HuH-7 (cell line): ENCODE measurements at places on chromosomes 1 and 21.

- no peak for DNase-seq
Observed at GRCh38 chr1:213744780-213745179, 243.0 kb upstream of the PROX1 start.

DNA sequence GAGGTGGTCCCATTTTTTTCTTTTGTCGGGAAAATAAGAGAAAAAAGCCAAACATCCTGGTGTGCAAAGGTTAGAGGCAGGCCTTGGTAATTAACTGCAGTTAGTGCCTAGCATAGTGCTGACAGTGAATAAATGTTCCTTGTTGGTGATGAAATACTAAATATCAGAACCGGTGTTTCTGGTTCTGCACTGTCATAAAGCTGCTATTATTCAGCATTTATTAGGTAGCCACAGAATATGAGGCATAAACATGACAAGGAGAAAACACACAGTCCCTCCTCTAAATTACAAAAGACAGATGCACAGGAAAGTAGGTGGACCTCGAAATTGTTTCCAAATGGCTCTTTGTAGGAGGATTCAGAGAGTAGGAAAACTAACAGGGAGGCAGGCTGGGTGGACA, 122.0 kb upstream of the ADGRL2 start:
- no peak for DNase-seq

DNA sequence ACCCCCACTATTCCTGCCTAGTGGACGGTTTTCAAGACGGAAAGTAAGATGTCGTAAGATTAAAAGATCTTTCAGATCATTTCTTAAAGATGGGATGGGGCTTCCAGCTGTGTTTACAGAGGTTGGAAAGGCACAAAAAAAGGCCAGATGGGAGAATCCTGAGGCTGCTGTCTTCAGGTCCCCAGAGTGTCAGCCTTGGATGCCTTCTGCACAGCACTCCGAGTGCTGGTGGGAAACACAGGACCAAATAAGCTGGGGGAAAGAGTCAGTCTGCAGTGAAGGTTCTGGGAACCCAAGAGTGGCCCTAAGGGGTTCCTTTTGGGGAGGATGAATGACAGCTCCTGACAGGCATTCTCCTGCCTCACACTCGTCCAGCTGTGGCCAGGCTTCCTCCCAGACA, 96.5 kb downstream of the COLGALT2 start:
- DNase-seq, result no peak

GRCh38 chr1:57404884-57405283, 19.0 kb downstream of the DAB1 start:
- DNase-seq, result no peak

DNA sequence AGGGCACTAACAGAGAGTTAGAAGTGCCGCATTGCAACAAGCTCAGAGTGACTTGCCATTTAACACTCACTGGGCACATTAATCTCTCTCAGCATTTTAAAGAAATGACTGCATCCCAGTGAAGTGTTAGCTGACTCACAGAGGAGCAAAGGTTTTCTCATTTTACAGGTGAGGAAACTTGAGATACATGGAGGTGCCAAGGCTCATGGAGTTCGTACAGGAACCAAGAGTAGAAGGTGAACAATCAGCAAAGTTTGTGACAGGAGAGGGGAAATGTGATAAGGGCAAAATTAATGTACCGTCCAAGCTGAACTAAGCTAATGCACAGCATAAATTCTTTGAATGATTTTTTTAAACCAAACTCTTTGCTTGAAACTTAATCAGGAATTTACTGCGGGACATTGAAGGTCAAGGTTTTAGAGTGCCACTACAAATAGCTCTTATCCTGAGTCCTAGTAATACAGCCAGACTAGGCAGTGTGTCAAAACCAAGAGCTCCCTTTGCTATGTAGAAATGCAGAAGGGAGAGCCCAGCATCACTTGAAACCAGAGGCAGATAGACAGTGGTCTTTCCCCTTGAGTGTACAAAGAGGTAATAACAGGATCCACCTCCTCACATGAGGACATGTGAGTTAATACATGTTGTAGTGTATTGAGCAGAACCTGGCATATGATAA, 22.4 kb upstream of the NTPCR start:
- DNase-seq, result no peak

DNA sequence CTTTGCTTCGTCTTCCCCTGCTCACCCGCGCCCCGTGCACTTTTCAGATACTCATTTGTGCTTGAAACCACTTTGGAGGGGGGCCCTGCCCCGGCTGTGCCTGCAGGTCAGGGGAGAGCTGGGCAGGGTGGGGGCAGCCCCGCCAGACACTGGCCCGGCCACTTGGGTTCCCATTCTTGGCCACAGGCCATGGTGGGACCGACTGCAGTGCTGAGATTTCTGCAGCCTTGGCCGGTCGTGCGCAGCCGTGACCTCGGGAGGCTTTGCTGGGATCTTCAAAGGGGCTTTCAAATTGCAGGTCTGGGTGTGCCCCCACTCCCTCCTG, 54.5 kb upstream of the TTC34 start:
- DNase-seq, result no peak

DNA sequence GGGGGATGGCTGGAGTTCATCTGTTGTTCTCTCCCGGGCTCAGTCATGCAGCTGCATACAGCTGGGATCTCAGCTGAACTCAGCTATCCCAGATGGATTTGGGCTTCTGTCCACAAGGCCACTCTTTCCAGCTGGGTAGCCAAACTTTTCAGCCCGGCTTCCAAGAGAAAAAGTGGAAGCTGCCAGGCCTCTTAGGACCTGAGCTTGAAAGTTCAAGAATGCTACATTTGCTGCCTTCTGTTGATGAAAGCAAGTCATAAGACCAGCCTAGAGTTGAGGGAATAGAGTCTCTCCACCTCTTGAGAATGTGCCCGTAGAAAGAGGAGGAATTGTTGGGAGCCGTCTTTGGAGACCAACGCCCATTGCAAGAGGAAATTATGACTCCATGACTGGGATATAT, 95.3 kb downstream of the C1orf21 start:
- no peak for DNase-seq

DNA sequence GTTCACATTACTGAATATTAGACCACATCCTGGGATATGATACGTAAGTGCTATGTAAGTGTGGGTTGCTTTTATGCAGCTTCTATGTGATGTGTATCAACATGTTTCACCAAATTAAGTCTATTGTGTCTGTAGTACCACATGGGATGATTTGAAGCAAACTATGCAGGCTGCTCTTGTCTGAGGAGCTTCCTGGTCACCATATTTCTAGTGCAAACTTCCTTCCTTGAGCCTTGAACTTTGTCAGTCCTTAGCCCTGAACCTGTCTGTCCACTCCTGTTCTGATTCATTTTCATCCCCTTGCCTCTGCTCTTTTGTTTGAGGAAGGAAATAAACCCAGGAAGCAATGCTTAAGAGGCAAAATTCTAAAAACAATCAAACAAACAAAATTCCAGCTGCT, 117.5 kb upstream of the VANGL1 start:
- no peak for DNase-seq

- no peak for DNase-seq
Observed at GRCh38 chr1:165376811-165377311, 20.3 kb upstream of the LMX1A start.

- no peak for DNase-seq
Observed at GRCh38 chr1:5570931-5571330, 421.3 kb downstream of the NPHP4 start.

DNA sequence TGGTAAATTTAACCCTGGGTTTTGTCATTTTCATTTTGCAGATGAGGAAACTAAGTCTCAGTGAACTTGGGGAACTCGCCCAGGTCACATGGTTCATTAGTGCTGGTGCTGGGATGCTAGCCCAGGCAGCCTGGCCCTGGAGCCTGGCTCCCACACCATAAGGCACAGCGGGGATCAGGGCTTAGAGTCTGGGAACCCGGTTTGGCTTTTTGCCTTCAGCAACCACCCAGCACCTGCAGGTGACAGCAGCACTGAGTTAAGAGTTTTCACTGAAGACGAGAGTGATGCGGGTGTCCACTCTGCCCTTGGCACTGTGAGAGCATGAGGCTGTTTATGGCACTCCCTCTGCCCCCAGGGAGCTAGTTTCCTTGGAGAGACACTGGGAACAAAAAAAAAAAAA, 18.4 kb upstream of the CD101 start:
- DNase-seq, result no peak

DNA sequence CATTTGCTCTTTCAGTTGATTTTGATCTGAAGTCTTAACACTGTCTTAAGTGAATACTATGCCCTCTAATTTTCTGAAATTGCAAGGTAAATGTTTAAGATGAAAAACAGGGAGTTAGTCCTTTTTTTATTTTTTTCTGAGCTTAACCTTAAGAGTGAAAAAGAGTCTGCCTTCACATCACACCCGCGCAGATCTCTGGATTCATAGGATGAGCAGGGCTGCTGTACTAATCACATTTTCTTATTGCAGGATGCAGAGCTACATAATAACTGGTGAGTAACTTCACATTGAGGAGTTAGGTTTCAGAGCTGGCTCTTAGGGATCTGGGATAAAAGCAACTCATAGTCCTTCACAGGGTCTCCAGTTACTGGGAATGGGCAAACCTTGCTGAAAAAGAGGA, 188.7 kb upstream of the ATP1B1 start:
- no peak for DNase-seq

DNA sequence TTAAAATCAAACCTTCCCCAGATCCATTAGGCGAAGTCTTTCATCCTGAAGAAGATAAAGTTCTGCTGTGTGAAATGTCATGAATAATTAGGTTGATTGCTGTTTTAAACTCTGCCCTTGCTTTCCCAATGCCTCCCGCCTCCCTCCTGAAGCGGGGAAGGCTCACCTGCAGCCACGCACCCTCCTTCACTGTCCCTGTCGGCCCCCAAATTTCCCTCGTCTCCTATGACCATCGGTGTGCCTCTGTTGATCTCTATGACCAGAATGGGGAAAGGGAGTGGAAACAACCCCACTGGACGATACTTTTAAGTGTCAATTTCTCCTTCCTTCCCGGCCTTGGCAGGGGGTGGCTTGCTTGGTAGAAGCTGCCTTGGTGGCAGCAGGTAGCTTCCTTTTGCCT, 35.1 kb downstream of the LHX4 start:
- DNase-seq, result no peak

DNA sequence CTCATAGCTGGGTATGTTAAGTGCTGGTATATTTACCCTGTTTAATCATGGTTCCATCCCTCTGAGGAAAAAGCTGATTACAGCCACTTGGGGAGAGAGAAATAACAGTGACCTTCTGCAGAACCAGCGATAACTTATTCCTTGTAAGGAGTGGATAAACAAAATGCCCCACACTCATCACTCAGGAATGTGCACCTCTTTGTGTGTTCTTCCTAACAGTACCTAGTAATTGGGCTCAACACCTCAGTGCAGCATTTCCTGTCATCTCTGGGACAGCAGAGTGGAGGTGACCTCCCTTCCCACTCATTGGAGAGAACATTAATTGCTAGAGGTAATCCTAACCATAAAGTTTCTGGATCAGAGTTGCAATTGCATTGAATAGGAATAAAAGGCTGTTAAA, 112.5 kb upstream of the F3 start:
- DNase-seq, result no peak

DNA sequence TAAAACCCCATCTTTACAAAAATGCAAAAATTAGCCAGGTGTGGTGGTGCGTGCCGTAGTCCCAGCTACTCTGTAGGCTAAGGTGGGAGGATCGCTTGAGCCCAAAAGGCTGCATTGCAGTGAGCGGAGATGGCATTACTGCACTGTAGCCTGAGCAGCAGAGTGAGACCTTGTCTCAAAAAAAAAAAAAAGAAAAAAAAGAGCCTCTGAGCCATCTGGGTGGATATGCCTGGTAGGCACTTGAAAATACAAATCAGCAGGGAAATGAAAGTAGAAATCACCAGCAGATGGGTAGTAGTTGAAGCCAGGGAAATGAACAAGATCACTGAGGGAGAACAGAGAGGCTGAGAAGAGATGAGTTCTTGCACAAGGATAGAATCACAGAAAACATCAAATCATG, 131.0 kb upstream of the HMCN1 start:
- DNase-seq, result no peak

GRCh38 chr1:172671591-172671990, 12.7 kb downstream of the FASLG start:
- no peak for DNase-seq

- DNase-seq, result no peak
Observed at GRCh38 chr1:39822146-39822545, 33.5 kb upstream of the BMP8B start.

DNA sequence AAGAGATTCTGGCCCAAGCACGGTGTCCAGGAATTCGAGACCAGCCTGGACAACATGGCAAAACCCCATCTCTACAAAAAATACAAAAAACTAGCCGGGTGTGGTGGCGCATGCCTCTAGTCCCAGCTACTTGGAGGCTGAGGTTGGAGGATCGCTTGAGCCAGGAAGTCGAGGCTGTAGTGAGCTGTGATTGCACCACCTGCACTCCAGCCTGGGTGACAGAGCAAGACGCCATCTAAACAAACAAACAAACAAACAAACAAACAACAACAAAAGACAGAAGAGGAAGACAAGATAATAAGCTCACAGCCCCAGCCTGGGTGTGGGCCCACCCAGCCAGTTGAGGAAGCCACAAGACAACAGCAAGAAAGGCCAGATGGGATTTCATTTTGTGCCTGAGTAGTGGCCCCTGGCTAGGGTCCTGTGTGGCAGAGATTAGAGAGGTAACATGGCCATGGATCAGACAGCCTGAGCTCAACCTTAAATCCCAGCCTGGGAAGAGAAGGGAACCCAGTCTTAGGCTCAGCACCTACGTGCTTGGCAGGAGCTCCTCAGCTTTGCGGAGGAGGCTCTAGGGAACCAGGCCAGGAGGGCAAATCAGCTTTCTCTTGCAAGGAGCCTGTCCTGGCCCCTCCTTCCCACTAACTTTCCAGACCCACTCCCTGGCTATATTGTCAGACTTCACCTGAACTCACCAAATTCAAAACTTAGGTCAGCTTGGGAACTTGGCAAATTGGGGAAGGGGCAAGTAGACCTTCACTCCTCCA, 4.9 kb upstream of the BEST4 start:
- no peak for DNase-seq

DNA sequence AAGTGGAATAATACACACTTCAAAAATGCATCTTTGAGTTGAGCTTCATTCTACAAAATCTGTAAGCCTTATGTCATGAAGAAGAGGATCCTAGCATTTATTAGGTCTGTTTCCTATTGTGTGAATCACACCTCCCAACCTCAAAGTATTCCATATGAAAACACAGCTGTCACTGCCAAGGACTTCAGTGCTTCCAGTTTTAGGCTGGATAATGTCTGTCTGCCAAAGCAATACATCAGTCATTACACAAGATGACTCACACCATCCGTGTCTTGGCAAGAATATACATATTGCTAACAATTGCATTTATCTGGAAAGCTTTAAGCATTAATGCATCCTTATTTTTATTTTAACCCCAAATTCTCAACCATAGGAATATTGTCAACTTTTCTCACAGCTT, 125.7 kb upstream of the TMPRSS15 start:
- no peak for DNase-seq

DNA sequence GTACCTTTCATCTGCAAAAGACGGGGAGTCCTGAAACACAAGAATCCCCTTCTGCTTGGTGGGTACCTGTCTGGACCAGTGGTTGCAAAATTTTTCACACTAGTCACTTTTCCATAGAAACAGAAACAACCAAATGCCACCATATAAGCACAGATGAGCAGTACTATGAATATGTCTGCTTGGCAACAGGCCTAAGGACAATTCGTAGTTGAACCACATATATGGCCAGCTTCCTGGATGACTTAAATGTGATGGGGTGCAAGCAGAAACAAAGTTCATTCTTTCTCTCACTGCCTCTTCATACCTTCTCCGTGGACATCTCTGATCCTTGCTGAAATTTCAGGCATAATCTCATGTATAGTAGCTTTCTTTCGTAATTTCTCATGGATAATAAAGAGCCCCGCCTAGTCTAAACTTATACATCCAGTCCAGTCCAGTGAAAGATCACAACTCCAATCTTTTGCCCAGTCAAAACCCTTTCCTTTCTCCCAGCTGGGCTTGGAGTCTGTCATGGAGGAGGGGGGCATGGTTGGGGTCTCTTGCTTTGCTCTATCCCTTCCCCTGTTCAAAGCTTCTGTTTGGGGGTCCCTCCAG, 7.0 kb downstream of the FCAMR start:
- no peak for DNase-seq
